ENCODE measurements at places on chromosomes 16 and 17.

DNA sequence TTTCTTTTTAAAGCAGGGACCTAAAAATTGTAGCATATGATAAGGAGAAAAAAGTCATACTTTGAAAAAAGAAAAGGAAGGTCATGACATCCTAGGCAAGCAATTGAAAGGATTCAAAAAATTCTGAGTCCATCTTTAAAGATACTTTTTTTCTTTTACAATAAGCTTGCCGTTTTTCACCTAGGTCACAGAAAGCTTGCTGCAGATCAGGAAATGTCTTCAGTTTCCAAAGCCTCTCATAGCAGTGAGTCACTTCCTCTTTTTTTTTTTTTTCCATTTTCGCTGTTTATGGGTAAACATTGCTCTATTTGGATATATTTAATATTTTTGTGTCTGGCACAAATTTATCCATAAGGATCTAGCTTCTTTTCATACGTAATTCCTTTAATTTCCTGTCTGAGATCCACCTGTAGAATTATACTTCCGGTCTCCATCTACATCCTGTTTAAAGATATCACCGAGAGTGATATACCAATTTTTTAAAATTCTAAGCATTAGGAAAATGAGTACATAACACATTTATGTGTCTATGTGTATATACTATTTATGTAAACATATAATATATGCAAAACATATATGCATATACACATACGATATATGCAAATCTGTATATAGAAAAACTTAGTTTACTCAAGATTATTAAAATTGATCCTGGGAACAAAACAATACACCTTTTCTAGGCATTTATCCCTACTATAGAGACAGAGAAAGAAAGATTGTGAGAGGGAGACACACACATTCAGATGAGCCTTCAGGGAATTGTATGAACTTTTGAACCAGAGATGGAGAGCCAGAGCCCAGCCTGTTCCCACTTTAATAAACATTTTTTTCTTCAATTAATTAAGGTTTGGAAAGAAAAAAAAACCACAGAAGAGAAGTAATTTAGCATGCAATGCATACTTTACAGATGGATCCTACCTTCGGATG, 134.4 kb downstream of the SKAP1 start:
- DNase-seq = no peak

DNA sequence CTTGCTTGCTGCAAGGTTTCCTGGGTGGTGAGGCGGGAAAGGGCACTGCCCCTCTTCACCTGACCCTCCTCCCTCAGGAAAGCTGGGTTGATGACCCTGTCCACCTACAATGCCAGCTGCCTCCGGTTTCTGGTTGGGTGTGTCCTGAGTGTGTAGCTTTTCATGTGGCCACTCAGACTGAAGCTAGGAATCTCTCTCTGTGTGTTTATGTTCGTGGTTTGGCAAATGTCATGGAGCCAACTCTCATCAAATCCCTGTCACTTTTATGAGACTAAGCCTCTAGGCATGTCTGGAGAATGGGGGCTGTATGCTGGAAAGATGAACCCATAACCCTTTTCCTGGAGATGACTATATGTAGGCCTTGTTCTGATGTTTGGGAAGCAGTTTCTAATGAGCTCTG, 17.1 kb downstream of the PLEKHG4 start:
- DNase-seq = no peak

DNA sequence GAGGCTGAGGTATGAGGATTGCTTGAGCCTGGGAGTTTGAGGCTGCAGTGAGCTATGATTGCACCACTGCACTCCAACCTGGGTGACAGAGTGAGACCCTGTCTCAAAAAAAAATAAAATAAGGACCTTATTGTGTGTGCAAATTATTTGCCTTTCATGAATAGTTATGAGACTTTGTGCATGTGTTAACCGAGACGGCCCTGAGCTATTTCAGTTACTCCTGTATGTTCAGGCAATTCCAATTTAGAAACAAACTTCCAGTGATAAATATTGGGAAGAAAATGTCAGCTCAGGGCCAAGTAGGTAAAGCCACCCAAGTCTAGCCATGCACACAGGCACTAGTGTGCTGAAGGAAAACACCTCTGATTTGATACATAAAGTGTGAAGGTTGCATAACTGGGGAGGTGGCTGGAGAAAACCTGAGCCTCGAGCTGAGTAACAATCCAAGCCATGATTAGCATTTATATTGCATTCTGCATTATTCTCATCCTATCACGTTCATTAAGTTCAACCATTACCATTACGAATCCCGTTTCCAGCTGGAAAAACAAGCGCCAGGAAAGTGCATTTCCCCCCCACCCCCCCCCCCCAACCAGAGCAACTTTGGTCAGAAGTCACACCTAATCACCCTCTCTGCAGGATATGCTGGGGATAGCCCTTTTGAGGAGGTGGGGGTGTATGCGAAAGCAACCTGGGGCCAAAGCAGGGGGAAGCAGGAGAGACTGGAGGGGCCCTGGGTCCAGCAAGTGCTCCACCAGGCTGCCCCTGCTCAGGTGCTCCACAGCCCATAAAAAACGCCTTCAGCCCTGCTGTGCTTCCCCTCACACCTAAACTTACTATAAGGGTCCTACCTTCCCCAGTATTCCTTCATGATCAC, 18.6 kb upstream of the ENDOV start:
- no peak for DNase-seq

- DNase-seq = no peak
Measured at GRCh38 chr17:82687871-82688270, 10.6 kb downstream of the RAB40B start.

DNA sequence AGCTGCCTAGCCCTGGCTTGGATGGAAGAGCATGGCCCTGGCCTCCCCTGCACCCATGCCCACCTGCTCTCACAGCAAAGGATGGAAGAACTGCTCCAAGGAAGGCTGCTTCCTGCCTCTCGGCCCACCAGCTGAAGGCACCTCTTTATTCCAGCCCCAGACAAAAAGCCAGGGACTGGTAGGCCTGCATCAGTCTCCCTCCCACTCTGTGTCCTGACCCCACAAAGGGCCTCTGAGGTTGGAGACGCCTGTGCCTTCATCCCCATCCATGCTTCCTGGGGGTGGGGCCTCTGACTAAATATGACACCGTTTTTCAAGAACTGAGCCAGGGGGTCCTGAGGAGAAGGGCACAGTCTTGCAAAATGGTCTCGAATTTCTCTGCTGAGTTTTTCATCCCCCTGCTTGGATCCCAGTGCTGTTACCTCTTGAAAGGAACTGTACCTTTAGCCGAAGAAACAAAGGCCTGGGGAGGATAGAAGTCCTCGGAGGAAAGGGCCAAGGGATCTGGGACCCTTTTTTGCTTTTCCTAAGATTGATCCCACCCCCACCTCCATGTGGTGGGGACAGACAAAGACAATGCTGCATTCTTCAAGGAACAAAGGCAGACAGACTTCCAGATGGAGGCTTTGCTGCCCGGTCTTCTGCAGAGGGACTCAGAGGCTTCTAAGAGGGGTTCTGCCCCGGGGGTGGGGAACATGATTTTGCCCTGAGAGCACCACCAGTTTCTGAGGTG, 5.2 kb downstream of the C17orf50 start:
- no peak for DNase-seq

DNA sequence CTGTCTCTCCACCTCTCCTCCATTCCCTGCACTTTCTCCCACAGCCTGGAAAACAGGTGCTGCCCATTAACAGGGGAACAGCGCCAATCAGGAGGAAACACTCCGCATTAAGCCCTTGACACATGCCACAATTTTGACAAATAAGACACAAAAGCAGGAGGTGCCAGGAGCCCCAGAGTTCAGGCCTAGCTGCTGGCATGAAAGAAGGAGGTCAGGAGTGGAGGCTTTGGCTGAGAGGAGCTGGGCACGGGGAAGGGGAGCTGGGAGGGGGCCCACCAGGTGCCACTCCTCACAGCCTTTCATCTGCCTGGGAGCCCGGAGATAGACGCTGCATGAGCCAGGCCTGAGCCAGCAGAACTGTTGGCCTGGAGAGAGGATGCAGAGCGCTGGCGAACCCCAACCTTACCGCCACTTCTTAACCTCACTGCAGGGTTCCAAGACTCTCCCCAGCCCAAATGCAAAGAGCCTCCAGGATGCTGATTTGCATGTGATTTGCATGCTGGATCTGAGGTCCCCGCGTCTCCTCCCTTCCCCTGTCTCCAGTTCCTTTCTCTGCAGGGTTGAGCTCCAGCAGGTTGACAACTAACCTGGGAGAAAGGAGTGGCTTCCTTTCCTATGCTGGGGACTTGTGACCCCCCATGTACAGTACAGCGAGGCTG, 139.8 kb upstream of the SDK2 start:
- DNase-seq = no peak

GRCh38 chr17:27180322-27180721, 113.6 kb upstream of the WSB1 start:
- no peak for DNase-seq

DNA sequence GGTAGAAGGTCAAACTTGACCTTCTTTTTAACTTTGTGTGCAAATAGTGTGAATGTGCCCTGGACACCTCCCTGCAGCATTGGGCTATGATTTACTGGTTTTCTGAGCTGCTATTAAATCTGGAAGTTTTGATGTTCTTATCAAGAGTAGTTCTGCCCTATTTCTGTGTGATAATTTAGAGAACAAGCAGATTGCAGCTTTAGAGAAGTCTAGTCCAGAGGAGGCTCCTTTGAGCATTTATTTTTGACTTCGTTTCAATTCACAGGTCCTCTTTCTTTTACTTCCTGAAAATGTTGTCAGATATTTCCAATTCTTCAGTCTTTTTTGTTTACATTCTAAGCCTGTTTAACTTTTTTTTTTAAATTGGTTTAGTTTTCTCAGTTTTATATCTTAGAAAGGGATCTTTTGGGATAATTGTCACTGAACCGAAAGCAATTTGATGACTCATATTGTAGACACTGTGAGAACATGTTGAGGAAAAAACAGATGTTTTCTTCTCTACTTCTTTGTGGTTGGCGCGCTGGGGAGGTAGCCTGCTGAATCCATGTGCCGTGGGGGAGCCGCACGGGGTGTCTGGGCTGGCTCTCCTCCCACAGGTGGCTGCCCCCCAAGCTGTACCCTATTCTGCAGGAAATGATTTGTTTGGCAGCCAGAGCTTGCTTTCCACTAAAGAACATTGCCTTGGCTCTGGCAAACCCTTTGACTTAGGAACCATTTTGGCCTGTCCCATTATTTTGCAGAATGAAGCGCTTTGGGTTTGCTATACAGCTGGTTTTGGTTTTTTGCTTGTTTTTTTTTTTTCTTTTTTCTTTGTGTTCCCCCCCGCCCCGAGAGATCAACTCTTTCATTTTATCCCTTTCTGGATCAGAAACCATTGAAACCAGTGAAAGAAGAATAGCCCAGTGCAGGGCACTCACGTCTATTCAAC, 53.4 kb downstream of the MFSD11 start:
- no peak for DNase-seq

GRCh38 chr16:75108792-75109731, 7.5 kb downstream of the LDHD start:
- no peak for DNase-seq

- DNase-seq = no peak
Measured at GRCh38 chr16:89094252-89094879, 714 bp downstream of the ACSF3 start.

GRCh38 chr16:66344533-66345145, 21.9 kb upstream of the CDH5 start:
- peak; percentile 42 for DNase-seq

GRCh38 chr17:4104506-4104905, 38.3 kb downstream of the ZZEF1 start:
- DNase-seq = no peak

DNA sequence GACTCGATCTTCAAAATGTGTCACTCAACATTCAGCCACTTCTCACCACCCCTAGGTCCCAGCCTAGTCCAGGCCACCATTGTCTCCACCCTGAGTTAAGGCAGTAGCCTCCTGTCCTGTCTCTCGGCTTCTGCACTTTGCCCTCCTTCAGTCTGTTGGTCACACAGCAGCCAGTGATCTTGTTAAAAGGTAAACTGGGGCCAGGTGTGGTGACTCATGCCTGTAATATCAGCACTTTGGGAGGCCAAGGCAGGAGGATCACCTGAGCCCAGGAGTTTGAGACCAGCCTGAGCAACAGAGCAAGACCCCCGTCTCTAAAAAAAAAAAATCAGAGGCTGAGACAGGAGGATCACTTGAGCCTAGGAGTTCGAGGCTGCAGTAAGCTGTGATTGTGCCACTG, 25.8 kb downstream of the WWP2 start:
- no peak for DNase-seq

DNA sequence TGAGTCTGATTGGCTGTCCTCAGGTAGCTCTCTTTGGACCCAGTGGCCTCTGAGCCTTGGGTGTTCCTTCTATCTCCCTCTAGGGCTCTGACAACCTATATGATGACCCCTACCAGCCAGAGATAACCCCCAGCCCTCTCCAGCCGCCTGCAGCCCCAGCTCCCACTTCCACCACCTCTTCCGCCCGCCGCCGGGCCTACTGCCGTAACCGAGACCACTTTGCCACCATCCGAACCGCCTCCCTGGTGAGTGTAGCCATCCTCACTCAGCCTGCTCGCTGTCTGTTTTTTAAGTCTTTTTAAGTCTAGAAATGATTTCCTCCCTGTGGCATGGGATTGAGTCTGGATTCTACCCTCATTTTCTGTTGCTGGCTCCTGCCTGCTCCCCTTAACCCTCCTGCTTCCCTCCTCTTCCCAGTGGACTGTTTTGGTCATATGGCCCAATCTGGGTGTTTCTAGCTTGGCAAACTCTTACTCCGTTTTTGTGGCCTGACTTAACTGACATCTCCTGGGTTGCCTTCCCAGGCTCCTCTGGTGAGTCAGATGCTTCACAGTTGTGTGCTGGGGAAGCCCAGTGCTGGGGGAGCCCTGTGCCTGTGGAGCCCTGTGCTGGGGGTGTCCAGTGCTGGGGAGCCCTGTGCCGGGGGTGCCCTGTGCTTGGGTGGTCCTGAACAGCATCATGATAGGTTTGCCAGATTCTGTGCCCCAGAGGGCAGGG, 9.9 kb downstream of the TAOK2 start:
- no peak for DNase-seq

GRCh38 chr16:30820952-30821421, 34.0 kb upstream of the ZNF629 start:
- no peak for DNase-seq

DNA sequence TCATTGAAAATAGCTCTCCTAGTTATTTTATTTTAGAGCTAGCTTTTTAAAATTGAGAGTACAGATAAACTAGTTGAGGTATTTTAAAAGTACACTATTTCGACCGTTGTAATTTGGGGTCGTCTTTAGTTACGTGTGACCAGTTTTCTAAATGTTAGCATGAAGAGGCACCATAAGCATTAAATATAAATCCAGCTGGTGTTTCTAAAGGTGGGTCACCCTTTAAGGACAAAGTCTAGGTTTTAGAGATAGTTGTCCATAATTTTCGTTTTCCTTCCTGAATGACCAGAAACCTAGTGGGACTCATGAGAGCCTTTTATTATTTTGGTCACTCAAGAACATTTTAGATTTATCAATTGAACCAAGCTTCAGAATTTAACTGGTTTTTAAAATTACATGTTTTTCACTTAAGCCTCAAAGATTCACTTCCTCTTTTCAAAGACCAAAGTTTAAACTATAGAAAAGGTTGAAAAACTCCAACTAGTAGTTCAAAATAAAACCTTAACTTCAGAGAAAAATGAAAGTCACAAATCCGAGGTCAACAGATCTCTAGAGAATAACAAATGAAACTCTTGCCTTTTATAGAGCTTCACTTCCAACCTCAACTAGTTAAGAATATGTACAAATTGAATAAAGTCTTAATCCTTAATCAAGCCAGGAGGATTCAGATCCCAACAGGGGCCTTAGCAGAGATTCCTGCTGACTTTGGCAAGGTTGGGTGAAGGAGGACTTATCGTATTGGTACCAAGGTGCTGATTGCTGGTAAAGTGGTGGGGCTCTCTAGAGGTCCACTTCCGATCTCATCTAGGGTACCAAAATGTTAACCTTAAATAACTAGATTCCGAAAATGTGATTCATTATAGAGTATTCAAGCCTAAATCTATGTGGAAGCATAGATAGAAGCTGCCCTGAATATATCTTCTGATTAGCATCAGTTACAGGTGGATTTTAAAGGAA, 32.5 kb downstream of the PHKB start:
- no peak for DNase-seq

GRCh38 chr17:82613283-82614094, 34.8 kb downstream of the WDR45B start:
- no peak for DNase-seq
